ENCODE measurements at places on chromosomes 2 and 18. TPM values are rescaled to one million over a fixed set of nuclear protein-coding genes. Genes with fewer than 3 reads are reported as not detected.

Gene DNAH7
- total RNA-seq, result 0.66 TPM

Gene ATP6V1C2
- total RNA-seq, result not detected

Gene ZNF396
- total RNA-seq, result 3.0 TPM

Gene RPRM
- 0.15 TPM for total RNA-seq

Gene HMSD
- 0.15 TPM for total RNA-seq

Gene SPIRE1
- 20.7 TPM for total RNA-seq

Gene LONRF2
- under 0.01 TPM for total RNA-seq

Gene CPO
- total RNA-seq, result 0.17 TPM

Gene SIGLEC15
- total RNA-seq, result 3.1 TPM

Gene IL36G
- total RNA-seq, result not detected

Gene PIKFYVE
- total RNA-seq, result 36.4 TPM

Gene MRPS9
- 21.2 TPM for total RNA-seq
